ENCODE measurements at places on chromosomes 7 and 10. TPM values are rescaled to one million over a fixed set of nuclear protein-coding genes. Genes with fewer than 3 reads are reported as not detected.

NSUN6 gene
- polyA plus RNA-seq, result 19.0 TPM

NRF1 gene
- polyA plus RNA-seq, result 12.1 TPM

GRCh38 chr7:89770161-89770560 lies 384.1 kb upstream of the STEAP1 start:
- no peak for DNase-seq

DNA sequence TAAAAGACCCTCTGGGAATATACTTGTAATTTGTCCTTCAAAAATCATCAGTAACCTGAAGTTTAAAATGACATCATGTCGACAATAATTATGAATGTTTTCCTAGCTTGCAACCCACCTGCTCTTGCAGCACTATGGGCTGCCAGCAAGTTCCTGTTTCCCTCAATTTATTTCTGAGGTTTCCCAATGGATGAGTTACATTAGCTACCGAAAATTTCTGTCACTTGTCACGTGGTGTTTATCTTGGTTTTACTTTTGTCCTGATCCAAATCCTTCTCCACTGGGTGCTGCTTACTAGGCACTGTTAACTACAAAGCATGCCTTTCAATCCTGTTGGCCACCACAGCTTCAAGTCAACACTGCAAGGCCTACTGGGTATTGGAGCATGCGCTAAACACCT lies 31.5 kb downstream of the GIMAP8 start:
- DNase-seq, result no peak

TPK1 gene
- polyA plus RNA-seq, result 2.8 TPM

IL2RA gene
- not detected for polyA plus RNA-seq

GRCh38 chr10:30359373-30360206 lies 10.5 kb upstream of the MTPAP start:
- DNase-seq, result no peak

DNA sequence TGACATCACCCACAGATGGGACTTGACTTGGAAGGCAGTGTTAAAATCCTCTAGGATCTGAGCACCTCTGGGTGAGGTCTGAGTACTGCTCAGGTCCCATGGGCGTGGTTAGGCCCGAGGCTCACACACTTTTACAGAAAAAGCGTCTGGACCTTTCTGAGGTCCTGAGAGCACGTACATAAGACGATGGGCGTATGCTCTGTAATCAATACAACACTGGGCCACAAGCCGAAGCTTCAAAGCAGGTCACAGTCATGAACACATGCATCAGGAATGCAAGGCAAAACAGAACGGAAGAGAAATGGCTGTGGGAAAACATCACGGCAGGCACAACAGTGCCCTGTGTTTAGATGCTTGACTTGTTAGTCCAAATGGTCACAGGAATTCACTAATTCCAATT lies 112.2 kb downstream of the LARP4B start:
- no peak for DNase-seq

DNA sequence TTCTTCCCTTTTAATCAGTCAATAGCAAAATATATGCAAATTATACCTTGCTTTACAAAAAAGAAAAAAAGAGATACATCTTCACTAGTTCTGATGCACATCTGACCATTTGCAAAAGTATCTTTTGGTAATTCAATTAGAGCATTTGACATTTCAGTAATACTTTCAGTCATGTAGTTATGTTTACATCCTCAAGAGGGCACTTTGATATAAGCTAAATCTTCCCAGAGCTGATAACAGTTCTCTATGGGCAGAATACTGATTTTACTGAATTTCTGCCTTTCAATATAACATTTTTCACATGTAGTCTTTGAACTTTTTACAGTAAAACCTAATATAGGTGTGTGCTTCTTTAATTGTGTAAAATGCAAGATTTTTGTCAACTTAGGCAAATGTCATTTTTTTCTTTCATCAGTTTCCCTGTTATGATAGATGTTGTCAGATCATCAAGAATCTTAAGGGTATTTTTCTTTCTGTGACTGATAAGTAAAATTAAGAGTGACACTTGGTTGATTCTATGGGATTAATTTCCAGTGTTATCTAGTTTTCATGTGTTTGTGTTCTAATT lies 703.5 kb upstream of the SEMA3D start:
- DNase-seq, result peak; percentile 1

SPOCK2 gene
- polyA plus RNA-seq, result 3.4 TPM

CARD11 gene
- 0.67 TPM for polyA plus RNA-seq

LRRC17 gene
- polyA plus RNA-seq, result 28.5 TPM

IL6 gene
- not detected for polyA plus RNA-seq

DNA sequence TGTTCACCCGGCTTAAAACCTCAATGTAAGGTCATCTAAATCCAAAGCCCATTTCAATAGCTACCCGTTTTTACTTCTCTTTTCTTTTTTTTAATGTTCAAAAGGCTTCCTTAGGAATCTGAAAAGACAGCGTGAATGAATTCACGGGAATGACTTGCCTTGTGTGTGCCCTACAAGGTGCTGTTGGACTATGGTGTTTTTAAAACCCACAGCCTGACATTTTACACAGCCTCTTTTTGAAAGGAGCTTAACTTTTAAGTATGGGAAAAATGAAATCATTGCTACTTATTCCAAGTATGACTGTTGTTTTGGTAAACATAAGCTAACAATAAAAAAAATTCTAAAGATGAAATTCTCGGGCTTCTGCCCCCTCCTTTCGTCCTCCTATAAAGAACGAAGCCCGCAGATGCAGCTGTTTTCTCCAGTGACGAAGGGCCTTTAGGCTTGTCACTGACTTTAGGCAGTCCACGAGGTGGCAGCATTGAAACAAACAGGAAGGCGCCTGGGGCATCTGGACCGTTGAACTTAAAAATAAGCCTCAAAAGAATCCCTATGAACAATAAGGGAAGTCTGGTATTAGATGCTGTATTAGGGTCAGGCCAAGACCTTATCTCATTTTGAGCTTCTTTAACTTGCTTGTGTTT lies 141.3 kb downstream of the NRP1 start:
- DNase-seq, result peak; percentile 86

Data from forelimb muscle (tissue), 1 donor.